ENCODE measurements at places on chromosomes 16 and 17. TPM values are rescaled to one million over a fixed set of nuclear protein-coding genes. Genes with fewer than 3 reads are reported as not detected.

MAPT gene
- total RNA-seq, result 0.51 TPM

ABHD15 gene
- 5.6 TPM for total RNA-seq

ITGB4 gene
- 0.17 TPM for total RNA-seq

RABEP1 gene
- total RNA-seq, result 64.4 TPM

SLC52A1 gene
- 0.66 TPM for total RNA-seq

NPIPB9 gene
- 1.7 TPM for total RNA-seq

Data from fibroblast of lung (primary cell).